ENCODE measurements at places on chromosomes 5 and 9.
A peak's percentile ranks its signal among the peaks of the same experiment; 100 is the strongest.

DNA sequence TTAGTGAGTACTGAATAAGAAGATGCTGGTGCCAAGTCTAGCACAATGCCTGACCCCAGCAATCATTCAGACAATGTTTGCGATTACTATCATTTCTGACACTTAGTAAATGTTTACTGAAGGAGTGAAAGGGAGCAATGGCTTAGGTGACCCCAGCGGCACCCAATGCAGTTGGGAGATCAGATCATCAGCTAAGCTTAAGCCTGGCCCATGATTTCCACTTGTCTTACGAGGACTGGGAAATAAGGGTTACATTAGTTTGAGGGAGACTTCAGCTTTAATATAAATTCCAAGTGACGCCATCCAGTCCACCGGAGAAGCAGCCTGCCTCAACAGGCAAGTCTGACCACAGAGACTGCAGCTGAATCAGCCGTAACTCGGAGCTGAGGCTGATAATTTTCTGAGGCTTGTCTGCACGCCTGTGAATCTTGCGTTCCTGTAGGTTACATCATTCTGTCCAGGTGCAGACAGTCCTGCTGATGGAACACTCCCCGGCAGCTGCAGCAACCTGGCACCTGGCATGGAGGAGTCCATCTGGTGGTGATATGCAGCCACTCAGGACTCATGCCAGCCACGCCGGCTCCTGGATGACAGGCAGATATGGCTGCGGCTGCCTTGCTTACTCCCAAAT, 34.9 kb upstream of the FGF1 start:
- DNase-seq: peak; percentile 45

DNA sequence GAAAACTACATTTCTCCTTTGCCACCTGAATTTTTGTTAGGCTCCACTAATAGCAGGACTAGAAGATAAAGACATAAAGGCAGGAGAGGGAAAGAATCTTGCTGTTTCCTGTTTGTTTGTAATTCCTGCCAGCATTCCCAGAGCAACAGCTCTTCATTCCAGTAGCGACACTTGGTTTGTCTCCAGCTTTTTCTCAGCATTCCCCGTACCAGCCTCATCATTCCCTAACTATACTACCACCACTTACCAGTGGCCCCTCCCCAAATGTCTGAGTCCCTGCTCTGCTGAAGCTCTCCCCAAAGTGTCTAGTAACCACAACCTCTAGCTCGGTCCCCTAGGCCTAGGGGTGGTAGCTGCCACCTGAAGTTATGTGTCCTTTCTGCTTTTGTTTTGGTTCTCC, 18.6 kb downstream of the CETN3 start:
- DNase-seq: no peak

GRCh38 chr5:119078861-119079260, 8.0 kb downstream of the DMXL1 start:
- DNase-seq: no peak

DNA sequence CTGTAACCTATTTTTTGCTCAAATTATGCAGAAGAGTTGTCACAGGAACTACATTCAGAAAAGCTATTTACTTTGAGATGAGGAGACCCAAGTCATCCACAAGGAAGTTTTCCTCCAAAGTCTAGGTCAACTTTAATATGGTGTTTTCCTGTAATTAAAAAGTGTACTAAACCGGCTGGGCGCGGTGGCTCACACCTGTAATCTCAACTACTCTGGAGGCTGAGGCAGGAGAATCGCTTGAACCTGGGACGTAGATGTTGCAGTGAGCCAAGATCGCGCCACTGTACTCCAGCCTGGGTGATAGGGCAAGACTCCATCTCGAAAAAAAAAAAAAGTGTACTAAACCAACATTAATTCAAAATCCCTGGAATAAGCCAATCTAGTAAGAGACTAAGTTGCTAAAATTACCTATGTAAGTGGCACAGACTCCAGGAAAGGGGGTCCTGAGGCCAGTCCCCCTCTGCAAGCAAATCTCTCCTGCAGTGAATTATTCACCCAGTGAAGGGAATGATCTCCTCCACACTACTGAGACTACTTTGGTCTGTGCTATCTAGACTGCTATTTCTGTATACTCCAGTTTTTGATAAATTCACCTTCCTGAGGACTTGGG, 38.9 kb downstream of the FNBP1 start:
- no peak for DNase-seq

- no peak for DNase-seq
Measured at GRCh38 chr9:92385477-92385876, 18.9 kb downstream of the OGN start.

GRCh38 chr9:19255112-19255511, 24.6 kb downstream of the DENND4C start:
- no peak for DNase-seq

- no peak for DNase-seq
Measured at GRCh38 chr9:91864380-91864779, 85.6 kb downstream of the ROR2 start.

GRCh38 chr5:32613050-32613672, 27.8 kb downstream of the SUB1 start:
- DNase-seq: peak; percentile 86

GRCh38 chr5:40547994-40548575, 131.6 kb upstream of the PTGER4 start:
- no peak for DNase-seq

DNA sequence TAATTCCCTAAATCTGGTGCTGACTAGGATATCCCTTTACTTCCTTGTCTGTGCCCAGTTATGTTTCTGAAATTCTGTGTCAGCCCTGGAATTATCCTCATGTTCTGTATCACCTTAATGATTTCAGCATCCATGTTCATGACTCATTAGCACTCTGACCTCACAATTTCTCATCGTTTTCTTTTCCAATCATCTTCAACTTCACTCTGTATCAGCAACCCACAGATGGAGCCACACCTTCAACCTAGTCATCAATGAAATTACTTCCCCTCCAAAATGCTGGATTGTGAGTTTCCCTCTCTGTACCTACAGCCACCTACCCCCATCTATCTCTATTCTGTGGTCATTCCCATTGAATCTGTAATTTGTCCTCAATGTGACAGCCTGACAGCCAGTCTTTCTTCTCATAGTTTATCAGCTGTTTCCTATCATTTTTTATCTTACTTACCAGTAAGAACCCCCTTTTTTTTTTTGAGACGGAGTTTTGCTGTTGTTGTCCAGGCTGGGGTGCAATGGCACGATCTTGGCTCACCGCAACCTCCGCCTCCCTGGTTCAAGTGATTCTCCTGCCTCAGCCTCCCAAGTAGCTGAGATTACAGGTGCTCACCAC, 3.1 kb upstream of the IL6ST start:
- no peak for DNase-seq

DNA sequence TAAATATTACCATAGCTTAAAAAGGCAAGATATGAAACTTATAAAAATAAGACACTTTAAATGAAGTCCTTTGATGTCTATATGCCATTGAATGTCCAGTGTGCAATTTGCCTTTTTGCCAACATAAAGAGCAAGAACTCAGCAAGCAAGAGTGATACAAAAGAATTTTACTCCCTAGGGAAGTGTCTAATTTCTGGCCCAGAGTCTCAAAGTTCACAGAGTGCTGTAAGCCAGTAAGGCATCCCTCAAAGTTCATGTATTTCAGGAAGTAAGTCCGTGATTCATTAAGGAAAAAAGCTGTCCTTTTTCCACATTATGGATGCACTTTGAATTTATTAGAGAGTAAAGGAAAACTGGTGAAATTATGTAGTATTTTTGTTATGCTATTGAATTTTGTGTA, 185.2 kb downstream of the CCDC171 start:
- DNase-seq: no peak

DNA sequence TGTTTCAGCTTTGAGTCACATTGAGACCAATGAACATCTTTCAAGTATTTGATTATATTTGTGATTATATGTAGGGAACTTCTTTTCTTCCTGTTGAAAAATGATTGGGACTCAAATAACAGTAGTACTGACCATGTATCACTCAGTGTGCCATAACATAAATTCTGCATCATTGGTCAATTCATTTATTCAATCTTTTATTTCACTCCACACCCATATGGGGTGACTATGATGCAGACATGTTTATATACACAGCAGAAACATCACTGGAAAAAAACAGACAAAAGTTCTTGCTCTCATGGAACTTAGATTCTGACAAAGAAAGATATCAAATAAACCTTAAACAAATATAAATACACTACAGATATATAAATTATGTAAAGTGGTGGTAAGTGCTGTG, 74.7 kb upstream of the ANXA1 start:
- no peak for DNase-seq

GRCh38 chr5:125775896-125776295, 647.3 kb upstream of the GRAMD2B start:
- no peak for DNase-seq

GRCh38 chr5:17666726-17667235, 32.5 kb downstream of the TAF11L14 start:
- DNase-seq: no peak

DNA sequence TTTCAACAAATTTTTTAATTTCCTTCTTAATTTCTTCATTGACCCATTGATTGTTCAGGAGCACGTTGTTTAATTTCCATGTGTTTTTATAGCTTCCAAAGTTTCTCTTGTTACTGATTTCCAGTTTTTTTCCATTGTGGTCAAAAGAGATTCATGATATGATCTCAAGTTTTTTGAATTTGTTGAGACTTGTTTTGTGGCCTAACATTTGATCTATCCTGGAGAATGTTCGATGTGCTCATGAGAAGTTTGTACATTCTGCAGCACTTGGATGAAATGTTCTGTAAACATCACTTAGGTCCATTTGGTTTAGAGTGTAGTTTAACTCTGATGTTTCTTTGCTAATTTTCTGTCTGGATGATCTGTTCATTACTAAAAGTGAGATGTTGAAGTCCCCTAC, 14.7 kb upstream of the PPIC start:
- DNase-seq: no peak

- DNase-seq: peak; percentile 11
Measured at GRCh38 chr9:38727497-38728001, 7.6 kb upstream of the FAM240B start.

DNA sequence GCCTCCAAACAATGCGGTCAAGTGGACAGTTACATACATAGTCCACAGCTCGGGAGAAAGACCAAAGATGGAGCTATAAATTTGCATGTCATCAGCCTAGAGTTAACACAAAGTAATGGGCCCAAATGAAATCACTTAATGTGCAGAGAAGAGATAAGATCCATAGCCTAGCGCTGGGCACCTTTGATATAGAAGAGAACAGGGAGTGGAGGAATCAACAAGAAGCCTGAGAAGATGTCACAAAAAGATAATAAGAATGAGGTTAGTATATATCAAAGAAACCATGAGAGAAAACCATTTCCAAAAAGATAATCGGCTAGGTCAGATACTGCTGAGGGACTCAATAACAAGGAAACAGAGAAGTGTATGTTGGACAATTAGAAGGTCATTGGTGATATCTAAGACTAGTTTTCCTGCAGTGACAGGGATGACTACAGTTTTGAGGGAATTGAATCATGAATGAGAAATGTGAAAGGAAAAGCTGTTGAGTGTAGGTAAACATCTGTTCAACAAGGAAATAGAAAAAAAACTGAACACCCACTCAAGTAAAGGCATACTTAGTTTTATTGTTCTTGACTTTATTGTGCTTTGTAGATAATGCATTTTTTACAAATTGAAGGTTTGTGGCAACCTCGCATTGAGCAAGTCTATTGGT, 68.7 kb upstream of the CDH6 start:
- DNase-seq: no peak

GRCh38 chr5:10140195-10140973, 109.3 kb downstream of the ATPSCKMT start:
- DNase-seq: no peak

DNA sequence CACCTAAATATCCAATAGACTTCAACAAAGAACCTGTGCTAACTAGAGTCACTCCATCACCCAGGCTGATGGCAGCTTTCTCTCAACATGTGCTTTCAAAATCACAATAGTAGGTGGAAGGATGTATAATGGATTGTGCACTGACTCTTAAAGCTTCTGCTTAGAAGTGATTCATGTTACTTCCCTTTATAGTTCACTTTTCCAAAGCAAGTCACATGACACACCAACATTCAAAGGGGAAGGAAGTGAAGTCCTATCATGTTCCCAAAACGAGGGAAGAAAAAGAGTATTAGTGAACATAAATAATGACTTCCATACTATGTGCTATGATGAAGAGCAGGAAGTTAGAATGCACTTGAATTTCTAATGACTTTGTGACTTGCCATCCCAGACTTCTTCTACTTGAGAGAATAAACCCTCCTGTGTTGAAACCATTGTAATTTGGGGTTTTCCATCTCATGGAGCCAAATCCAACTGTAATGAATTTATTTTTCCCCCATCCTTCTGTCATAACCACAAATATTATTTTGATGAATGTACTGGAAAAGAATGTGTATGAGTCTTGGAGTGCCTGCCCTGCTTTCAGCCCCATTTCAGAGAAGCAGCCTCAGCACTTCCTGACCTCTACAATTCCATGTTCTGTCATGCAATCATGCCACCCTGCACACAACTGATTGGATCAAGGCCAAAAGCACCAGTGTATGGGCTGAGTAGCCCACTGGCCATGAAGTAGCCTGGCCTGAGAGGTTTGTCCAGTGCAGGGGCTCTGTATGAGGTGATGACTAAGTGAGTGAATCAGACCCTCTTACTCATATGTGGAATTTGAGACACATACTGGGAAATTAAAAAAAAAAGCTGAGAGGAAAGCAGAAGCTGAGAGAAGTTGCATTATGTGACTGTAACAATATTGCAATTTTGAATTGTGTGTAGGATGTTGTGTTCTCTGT, 525.9 kb upstream of the CLINT1 start:
- DNase-seq: no peak

GRCh38 chr5:108472237-108472636, 90.3 kb upstream of the FBXL17 start:
- no peak for DNase-seq

DNA sequence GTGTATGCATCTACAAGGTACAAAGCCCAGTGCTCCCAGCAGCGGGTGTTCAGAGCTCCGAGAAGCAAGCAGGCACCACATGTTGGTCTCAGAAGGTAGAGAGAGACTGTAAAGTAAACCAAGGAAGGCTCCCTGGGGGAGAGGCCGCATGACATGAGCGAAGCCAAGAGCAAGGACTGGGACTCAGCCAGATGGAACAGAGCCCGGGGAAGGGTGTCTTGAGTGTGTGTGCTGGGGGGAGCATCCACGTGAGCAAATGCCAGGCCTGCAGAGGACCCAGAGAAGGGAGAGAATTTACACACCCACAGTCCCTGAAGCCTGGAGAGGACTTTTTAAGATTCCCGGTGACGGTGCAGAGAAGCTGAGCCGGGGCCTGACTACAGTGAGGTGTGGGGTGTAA, 15.2 kb upstream of the KCNIP1 start:
- no peak for DNase-seq

- DNase-seq: peak; percentile 92
Measured at GRCh38 chr9:81787747-81788632, 98.6 kb upstream of the TLE1 start.

GRCh38 chr9:133384736-133385321, 8.7 kb downstream of the STKLD1 start:
- no peak for DNase-seq

DNA sequence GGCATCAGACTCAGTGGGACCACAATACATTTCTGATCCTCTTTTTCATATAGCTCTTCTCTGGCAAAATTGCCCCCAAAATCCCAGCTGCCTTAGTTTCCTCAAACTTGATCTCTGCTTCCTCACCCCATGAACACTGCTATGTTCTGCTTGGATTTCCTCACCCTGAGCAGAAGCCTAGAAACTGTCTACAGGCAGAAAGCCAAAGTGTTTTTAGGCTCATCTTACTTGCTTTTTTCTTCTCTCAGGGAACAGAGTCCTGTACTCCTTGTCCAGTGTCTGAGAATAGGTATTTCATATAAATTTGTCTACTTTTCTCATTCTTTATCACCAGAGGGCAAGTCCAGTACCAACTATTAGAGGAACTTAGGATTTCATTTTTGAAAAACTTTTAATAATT, 21.5 kb upstream of the UBAP1 start:
- no peak for DNase-seq

GRCh38 chr5:138903130-138903775, 28.1 kb upstream of the LRRTM2 start:
- DNase-seq: peak; percentile 54
